T-helper 22 cell (primary cell): ENCODE measurements at places on chromosomes 16 and 17.

DNA sequence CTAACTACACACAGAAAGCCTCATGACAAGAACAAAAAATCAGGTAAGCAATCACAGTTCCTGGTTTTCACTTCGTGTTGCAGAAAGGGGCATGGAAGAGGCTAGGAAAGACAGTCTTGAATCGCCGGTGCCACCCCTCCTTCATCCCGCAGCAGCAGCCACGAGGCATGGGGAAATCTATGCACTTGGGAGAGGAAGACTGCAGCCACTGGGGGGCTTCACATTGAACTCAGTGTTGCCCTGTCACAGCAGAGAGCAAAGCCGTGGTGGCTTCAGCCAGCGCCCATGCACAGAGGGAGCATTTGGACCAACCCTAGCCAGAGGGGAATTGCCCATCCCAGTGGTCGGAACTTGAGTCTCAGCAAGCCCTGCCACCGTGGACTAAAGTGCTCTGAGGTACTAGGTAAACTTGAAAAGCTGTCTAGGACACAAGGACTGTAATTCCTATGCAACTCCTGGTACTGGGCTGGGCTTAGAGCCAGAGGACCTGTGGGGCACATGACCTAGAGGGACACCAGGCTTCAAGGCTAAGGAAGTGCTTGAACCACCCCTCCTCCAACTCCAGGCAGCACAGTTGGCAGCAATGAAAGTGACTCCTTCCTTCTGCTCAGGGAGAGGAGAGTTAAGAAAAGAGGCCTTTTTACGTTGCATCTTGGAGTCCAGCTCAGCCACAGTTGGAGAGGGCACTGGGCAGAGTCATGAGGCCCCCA, 35.2 kb upstream of the ATP2C2 start:
- no peak for DNase-seq

- no peak for DNase-seq
Measured at GRCh38 chr16:80345701-80346100, 195.1 kb upstream of the DYNLRB2 start.

- DNase-seq: no peak
Measured at GRCh38 chr17:42399121-42399520, 10.9 kb upstream of the STAT3 start.

DNA sequence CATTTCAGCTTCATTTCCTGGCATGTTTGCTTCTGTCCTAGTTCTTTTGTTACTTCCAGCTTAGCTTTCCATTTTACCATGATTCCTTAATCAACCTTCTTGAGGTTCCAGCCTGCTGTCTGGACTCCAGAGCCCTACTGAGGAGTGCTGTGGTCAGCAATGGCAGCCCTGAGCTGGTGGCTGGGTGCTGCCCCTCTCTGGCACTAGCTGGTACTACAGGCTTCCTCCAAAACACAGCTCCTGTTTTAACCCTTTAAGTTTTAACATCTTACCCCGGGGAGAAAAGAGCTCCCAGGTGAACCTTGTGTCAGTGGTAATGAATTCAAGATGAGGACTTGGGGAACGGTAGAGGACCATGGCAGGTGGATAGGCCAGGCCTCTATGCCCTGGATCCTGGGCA, 395.5 kb downstream of the TMEM114 start:
- no peak for DNase-seq

DNA sequence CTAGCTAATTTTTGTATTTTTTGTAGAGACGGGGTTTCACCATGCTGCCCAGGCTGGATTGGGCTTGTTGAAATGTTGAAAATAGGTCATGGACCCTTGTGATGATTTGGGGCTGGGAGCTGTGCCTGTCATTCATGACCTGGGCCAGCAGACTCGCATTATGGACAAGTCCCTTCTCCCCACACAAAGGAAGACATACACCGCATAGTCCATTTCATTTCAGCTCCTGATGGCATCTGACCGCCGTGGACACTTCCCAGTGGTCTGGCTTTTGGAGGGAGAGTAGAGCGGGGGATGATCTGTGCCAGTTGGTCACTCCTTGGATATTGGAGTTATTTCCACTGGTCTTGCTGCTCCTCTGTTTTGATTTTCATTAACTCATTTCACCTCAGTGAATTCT, 34.8 kb downstream of the MPRIP start:
- no peak for DNase-seq

GRCh38 chr17:20200016-20200795, 191.0 kb downstream of the SPECC1 start:
- DNase-seq: no peak
